ENCODE measurements at places on chromosomes 4 and X.

- no peak for DNase-seq
These were observed 217.5 kb downstream of the GBA3 start for GRCh38 chr4:22910200-22910599.

- no peak for DNase-seq
These were observed 22.1 kb downstream of the CXCL1 start for GRCh38 chr4:73891326-73891725.

- no peak for DNase-seq
These were observed 47.6 kb upstream of the SPRY1 start for GRCh38 chr4:123348946-123349345.

DNA sequence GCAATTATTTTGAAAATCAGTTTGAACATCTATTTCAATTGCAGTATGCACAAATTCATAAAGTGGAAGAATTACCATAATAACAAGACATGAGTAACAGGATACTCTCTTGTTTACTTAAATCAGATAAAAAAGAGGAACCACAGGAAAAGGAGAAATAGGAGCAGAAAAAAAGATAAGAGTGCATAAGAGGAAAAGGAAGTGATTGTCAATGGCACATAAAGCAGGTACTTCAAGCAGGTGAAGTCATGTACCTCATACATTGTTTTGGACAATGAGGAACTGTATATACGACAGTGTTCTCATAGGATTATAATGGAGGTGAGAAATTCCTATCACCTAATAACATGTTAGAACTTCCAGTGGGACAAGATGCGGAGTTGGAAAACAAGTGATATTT lies 334.5 kb upstream of the PCDH7 start:
- DNase-seq, result no peak

- DNase-seq, result no peak
These were observed 984.4 kb upstream of the PABPC4L start for GRCh38 chr4:135186002-135186401.

DNA sequence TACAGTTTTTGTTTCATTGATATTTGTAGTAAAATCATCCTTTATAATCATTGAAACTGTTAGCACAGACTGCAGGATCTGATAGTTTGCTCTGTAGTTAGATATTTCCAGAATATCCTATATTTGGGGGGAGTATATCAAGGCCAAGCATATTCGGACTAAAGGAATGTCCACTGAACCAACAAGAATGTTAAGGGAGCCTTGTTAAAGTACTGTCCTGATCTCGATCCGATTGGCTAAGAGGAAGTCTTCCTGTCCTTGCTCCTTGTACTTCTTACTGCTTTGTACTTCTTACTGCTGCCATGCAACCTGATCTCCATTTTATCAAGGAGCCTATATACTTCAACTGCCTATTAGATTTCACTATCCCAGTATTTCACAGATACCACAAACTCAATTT lies 449.3 kb downstream of the RPA4 start:
- DNase-seq, result no peak

GRCh38 chr4:176721459-176721858 lies 71.3 kb downstream of the VEGFC start:
- no peak for DNase-seq

- DNase-seq, result no peak
These were observed 39.7 kb downstream of the IRS4 start for GRCh38 chrX:108696690-108697089.

DNA sequence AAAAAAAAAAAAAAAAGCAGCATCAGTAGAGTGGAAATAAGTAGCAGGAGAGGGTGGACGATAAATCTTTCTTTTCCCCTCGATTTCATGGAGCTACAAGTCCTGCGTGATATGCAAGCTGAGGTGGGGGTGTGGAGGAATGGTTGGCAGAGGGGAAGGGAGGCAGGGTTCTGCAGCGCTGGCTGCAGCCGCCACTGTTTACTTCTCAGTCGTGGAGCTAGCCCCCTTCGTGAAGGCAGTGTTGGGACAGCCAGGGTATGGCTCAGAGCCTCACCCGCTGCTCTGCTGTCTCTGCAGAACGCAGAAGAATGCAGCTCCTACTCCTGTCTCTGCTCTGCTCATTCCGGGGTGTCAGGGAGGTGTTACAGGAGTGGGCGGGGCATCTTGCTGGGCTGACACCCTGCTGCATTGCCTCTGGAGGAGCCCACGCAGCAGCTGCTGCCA lies 140.6 kb downstream of the GPM6A start:
- DNase-seq, result peak; percentile 10

DNA sequence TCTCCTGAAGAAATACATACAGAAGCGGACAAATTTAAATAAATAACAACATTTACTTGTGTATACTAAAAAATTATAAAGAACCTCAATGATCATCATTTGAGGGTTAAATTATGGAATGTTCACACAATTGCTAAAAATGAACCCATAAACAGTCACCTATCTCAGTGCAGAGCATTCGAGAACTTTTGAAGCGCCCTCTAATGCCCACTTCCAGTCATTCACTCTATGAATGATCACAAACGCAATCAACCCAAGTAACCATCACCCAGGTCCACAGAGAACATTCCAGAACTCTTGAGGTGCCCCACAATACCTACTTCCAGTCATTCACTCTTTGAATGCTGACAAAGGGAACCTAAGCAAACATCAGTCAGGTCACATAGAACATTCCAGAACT lies 103.5 kb upstream of the PLAC1 start:
- peak; percentile 16 for DNase-seq

DNA sequence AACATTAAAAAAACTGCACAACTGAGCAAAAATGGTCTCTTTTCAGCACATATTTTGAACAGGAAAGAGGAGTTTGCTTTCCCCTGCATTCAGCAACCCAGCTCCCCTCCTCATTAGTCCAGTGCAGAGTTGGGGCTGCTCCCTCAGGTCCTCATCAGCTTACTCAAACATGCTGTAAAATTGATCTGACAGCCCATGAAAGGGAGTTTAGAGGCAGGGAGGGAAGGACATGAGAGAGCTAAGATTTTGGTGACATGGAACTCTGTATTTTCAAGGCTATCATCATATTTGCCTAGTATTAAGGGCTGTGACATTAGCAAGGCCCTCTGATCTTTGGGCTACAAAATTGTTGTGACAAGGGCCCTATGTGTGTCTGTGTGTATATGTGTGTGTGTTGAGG lies 205.6 kb upstream of the TAPT1 start:
- no peak for DNase-seq

GRCh38 chr4:184275766-184276165 lies 58.1 kb upstream of the ENPP6 start:
- DNase-seq, result no peak

- DNase-seq, result no peak
These were observed at the start of gene FREM3 for GRCh38 chr4:143700416-143701352. Gene FREM3 (minus strand): TSS chr4:143700675. CDS start chr4:143700675, 0 bp downstream.
